ENCODE measurements at places on chromosomes 5 and 9.

GRCh38 chr9:89617978-89618377 is 13.2 kb downstream of the GADD45G start:
- no peak for DNase-seq

DNA sequence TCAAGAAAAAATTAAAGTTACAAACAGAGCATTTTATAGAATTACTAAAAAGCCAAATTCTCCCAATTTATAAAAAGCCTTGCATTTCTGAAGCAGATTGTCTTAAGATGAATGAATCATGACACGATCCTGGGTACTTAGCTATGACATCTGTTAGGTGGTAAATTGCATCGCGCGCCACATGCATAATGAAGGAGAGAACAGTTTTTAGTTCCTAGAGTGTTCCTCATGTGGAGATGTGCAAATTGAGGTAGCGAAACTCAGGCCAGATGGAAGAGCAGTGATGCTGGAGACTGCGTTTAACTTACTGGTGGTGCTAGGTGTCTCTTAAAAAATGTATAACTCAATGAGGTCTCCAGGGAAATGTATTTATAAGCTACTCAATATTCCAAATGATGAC is 516.1 kb downstream of the EFNA5 start:
- no peak for DNase-seq

GRCh38 chr9:74500584-74500924 is 3.4 kb downstream of the RORB start:
- DNase-seq = no peak

DNA sequence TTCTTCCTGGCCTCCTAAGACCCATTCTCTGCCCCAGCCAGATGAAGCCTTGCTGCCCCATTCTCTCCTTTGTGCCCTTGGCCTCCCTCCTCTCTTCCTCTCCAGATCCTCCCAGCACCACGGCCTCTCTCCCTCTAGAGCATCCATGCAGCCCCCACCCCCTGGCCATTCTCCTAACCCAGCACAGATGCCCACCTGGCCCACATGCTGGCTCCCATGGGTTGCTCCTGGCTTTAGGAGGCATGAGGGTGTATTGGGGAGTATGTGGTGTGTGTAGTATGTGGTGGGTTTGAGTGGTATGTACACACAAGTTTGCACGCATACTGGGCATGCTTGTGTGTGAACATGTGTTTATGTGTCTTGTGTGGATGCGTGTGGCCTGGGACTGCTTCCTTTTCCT is 47.1 kb downstream of the FOXI1 start:
- DNase-seq = no peak

- no peak for DNase-seq
Observed at GRCh38 chr9:34793428-34793827, 83.5 kb upstream of the CCL21 start.

GRCh38 chr5:140205952-140206351 is 31.0 kb downstream of the CYSTM1 start:
- DNase-seq = no peak

DNA sequence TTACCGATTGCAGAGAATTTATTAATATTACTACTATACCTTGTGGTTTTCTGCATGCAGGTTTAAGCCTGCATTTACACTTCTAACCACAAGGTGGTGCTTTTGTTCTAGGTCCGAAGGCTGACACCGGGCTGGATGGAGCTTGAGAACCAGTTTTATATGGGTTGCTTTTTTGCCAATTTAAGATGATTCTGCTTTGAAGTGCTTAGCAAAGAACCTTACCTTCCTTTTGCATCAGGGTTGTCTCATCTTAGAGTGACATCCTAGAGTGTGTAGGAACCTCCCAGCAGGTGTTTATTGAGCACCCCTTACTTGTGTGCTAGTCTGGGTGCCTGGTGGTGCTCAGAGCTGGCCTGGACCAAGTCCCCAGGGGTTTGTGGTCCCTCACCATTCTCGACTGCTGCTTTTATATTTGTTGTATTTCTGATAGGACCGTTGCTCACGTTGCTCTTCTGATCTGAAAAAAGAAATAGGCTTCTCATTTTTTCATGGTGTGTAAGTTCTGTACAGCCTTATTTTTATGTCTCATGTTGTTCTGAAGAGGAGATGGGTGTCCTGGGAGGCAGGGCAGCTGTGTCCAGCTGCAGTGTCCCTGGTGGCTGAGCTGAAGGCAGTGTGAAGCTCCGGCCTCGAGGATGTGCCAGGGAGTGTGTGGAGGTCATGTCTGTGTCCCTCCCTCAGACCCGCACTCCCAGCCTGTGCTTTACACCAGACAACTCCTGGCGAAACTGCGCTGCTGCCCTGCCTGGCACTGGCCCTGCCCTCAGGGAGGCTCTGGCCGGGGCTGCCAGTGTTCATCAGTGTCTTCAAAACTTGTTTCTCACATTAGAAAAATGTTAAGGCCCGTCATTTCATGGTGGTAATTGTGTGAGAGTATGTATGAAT is 54.3 kb downstream of the EHMT1 start:
- DNase-seq = no peak

- no peak for DNase-seq
Observed at GRCh38 chr9:31677415-31677814, 707.0 kb upstream of the ACO1 start.

DNA sequence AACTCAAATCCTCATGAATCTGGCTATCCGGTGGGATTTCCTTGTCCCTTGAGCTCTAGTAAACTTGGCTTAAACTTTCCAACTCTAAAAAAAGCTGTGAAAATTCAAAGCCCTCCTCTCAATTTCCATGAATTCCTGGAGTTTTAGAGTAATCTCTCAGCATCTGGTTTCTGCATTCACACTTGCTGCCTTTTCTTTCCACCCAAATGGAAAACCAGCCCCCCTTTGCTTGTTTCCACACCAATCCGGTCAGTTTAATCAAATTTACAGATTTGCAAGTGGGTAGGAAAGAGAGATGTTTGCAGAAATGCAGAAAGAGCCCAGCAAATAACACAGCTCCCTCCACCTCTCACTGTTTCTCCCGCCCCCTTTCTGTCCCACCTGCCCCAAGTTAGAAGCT is 91.1 kb downstream of the ENC1 start:
- DNase-seq = no peak

DNA sequence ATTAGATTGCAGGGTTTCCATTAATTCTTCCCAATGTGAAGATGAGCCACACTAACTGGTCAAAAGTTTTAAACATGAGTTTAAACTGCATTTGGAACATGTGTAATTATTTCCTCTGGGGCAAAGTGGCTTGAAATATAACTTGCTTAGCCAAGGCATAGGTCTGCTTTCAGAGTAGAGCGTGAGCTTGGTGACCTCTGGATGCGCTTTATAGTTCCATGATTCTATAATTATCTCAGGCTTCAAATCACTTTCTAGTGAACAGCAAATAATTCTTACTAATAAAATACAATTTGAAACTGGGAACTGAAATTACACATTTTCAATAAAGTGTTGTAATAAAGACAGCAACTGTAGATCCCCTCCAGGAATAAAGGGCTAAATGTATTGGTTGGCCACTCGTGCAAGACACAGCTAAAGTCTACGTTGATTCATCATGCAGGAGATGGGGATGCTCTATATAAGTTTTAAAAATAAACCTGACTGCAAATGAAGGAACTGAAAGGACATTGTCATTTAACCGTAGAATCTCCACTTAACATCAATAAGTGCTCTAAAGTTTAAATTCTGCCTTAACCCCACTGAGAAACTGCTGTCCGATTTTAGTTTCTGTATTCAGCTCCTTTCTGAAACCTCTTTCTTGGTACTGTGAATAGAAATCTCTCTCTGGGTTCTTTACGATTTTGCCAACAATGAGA is 460.0 kb downstream of the PSAT1 start:
- no peak for DNase-seq

- DNase-seq = no peak
Observed at GRCh38 chr9:37340961-37341360, 81.5 kb upstream of the GRHPR start.

DNA sequence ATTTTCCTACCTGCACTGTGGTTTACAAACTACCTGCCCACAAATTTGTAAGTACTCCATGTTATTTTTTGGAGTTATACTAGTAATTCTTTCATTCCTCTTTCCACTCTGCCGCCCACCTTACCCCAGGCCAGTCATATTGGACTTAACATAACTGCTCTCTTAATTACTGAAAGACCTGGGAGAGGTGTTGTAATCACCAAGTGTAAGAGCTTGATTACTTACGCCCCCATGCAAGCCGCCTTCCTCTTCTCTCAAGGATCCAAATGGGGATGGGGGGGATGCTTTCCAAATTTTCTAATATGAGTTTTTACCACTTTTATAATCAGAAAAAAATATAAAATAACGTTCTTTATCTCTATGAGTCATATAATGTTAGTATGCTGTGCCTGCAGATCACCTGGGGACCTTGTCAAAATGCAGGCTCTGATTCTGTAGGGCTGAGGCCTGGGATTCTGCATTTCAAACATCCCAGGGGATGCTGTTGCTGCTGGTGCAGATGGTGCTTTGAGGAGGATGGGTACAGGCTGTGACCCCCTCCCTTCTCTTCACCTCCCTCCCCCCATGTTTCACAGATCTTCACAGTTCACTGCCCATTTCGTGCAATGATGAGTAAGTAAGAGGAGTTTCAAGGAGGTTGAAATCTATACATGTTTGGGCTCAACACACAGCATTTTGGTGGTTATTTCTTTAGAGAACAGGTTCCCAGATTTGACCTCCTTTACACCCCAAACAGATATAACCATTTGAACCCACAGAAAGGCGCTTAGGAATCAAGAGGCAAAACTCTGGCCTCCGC is 87.3 kb downstream of the SEC61B start:
- DNase-seq = no peak

- no peak for DNase-seq
Observed at GRCh38 chr9:137836151-137836830, 41.3 kb upstream of the CACNA1B start.

GRCh38 chr5:43215073-43215631 is 23.1 kb downstream of the NIM1K start:
- DNase-seq = no peak

GRCh38 chr9:113274474-113275156 is 757 bp downstream of the CDC26 start:
- no peak for DNase-seq

GRCh38 chr5:146791471-146791870 is 87.1 kb downstream of the PPP2R2B start:
- no peak for DNase-seq

- DNase-seq = no peak
Observed at GRCh38 chr9:105438141-105438806, 9.6 kb upstream of the FSD1L start.

- no peak for DNase-seq
Observed at GRCh38 chr5:643351-643801, 31.2 kb downstream of the CEP72 start.

GRCh38 chr5:143354025-143354424 is 49.5 kb downstream of the NR3C1 start:
- DNase-seq = no peak

GRCh38 chr5:122999947-123000563 is 36.5 kb downstream of the PPIC start:
- DNase-seq = no peak

DNA sequence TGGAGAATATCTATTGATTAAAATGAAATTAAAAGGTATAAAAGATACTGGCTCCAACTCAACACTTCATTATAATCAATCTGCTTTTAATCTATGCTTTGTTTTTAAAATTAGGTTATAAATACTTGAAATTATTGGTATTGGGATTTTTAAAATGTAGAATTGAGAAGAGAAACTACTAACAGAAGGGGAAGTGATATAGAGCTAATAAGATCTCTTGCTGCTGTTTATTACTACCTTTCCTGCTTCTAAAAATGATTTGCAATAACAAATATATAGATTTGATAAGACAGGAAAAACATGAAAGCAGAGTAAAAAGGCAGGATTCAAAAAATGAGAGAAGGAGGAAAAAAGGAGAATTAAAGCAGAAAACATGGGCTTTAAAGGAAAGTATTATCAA is 209.3 kb upstream of the NREP start:
- DNase-seq = no peak

DNA sequence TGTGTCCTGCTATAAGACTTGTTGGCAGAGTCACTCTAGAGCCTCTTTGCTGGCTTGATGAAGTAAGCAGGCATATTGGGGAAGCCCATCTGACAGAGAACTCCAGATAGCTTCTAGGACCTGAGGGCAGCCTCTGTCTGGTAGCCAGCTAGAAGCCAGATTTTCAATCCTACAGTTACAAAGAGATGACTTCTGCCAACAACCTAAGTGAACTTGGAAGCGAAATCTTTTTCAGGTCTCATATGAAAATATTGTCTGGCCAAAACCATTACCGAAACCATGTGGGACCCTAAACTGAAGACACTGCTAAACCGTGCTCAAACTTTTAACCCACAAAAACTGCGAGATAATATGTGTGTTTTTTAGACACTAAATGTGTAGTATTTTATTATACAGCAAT is 140.9 kb downstream of the MRPS30 start:
- DNase-seq = no peak

- DNase-seq = no peak
Observed at GRCh38 chr5:154620411-154620810, 134.8 kb upstream of the LARP1 start.

DNA sequence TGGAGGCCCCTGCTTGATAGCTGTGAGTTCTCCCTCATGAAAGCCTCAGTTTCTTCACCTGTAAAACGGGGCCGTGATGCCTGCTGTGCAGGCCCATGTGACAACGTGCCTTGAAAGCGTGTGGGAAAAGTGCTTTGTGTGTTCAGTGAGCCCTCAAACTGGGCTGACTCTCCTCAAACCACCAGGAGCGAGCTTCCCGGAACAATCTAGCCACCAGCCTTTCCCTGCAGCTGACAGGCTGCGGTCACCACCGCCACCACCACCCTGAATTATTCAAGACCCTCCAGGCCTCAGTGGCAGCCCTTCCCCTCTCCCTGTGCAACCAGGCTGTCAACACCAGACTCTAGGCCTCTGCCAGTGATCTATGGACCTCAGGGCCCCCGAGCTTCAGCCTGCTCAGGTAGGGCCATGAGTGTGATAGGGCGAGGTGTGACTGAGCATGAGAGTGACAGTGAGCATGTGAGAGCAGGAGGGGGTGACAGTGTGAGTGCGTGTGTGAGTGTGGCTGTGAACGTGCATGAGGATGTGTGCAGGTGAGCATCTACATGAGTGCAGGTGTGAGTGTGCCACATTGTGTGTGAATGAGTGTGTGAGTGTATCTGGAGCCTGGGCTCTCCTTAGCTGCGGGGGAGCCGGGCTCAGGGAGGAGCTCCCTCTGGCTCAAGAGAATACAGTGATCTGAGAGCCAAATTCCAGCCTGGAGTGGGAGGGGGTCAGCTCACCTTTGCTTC is 53.3 kb upstream of the PSD2 start:
- DNase-seq = no peak
